ENCODE measurements at places on chromosomes 4 and X.
A peak's percentile ranks its signal among the peaks of the same experiment; 100 is the strongest.

- no peak for DNase-seq
These were observed 11.9 kb downstream of the STARD8 start for GRCh38 chrX:68659385-68659784.

GRCh38 chr4:169207436-169208089 lies 63.2 kb downstream of the SH3RF1 start:
- no peak for DNase-seq

GRCh38 chrX:22795671-22796070 lies 204.1 kb upstream of the DDX53 start:
- DNase-seq = no peak

DNA sequence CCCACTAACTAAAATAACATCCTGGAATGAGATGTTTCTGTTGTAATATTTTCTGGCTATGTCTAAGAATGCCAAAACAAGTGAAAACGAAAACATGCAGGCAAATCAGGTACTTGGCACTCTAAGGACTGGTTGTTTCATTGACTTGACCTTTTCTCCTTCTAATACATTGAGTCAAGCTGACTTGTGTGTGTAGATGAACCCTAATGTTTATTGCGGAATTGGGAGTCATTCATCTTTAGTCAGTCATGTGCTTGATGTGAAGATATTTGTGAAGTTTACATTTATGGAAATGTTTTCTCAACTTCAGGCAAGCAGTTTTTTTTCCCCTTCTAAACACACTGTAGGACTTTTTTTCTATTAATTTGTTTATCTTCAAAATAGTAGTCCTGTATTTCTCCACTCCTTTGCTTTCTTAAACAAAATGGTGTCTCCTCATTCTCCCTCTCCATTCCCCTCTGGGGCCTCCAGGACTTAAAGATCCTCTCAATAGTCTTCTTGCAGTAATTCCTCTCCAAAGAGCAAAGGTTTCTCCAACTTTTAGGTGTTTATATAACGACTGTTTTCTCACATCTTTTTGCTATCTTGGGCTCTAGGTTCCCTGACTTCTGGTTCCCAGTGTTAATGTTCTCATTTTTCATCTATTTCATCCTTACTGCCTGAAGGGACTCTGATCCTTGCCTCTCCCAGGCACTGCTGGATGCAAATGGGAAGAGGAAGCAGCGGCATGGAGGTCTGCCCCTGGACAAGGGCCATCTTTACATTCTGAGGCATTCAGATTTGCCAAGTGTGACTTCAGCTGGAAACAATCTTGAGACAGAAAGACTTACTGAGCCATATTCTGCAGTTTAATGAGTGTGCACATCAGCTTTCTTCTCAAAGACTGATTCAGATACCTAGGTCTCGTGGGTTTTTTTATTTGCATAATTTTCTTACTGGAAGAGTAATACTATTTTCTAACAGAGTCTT lies 166.4 kb downstream of the ARHGAP6 start:
- DNase-seq = no peak

GRCh38 chrX:103792916-103793544 lies 16.4 kb downstream of the PLP1 start:
- DNase-seq = no peak

DNA sequence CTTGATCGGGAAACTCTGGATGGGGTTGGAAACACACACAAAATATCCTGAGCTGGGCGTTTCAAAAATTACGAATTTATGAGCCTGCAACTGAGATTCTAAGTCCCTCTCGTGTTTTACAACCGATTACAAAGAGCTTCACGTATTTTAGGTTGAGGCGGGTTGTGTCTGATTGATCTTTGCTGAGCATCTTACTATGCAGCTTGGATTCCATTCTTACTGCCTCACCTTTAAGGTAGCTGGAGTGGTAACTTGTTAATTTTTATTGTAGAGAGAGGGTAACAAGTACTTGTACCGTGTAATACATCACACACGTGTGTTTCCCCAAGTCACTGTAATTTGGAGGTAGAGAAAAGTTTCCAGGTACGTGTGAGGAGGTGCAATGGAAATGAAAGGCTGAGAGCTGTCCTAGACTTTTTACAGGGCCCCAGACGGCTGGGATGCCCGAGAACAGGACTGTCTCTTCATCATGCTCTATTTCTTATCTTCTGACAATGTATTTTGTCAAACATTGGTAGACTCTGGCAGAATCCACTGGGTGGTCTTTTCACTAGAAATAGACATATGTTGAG lies 97.8 kb upstream of the TENM3 start:
- DNase-seq = no peak

DNA sequence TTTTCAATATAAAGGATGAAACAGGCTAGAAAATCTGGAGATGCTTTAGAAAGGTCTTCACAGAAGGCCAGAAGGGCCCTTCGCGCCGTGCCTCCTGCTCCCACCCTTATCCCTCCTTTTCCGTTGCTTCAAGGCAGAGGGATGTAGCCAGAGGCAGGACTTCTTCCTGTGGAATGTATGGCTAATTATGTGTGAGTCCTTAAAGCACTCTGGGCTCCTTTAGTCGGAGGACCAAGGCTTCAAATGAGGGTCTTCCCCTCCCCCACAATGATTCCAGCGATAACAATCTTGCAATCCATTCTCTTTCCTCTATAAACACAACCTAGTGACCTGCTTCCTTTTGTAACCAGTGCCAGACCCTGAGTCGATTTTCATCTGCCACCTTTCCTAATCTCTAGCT lies 103.5 kb downstream of the GPC3 start:
- no peak for DNase-seq

DNA sequence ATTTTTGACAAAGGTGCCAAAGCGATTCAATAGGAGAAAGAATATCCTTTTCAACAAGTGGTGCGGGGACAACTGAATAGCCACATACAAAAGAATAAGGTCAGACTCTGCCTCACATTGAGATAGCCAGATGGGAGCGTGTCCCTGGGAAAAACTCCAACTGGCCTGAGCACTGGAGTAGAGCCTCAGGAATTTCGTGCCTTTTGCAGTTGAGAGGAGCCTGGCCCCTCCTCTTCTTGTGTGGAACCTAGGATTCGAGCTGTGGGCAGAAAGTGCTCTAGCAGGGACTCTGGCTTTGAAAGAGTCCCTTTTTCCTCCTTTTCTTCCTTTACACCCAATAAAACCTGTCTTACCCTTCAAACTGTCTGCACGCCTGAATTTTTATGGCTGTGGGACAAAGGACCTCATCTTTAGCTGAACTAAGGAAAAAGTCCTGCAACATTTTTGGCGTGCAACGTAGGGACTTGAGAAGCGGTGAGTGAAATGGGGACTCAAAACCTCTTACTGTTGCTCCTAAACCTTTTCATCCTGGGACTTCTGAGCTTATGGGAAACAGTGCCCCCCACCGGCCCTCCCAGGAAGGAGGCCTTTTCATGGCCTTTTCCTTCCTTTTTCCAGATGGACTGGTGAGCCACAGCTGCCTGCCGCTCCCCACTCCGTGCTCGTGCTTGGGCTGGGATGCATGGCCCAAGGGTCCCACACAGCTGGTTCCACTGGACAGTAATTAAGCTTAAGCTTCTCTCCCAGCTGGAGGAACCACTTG lies 68.6 kb downstream of the BMP15 start:
- DNase-seq = no peak

GRCh38 chrX:9033179-9033578 lies 748 bp downstream of the FAM9B start:
- DNase-seq = no peak

GRCh38 chr4:172813359-172813923 lies 355.2 kb upstream of the GALNT7 start:
- no peak for DNase-seq

- DNase-seq = no peak
These were observed 18.0 kb downstream of the CDKL2 start for GRCh38 chr4:75612306-75612705.

- no peak for DNase-seq
These were observed 11.4 kb upstream of the UBA1 start for GRCh38 chrX:47182106-47182700.

GRCh38 chr4:174999407-174999806 lies 81.2 kb downstream of the ADAM29 start:
- DNase-seq = no peak

GRCh38 chrX:137565921-137566745 lies at the start of gene ZIC3:
Gene ZIC3 (plus strand): TSS chrX:137566127. CDS start chrX:137566692, 565 bp downstream.
- peak; percentile 18 for DNase-seq

- no peak for DNase-seq
These were observed 2.0 kb downstream of the ZFX start for GRCh38 chrX:24151513-24151912.

DNA sequence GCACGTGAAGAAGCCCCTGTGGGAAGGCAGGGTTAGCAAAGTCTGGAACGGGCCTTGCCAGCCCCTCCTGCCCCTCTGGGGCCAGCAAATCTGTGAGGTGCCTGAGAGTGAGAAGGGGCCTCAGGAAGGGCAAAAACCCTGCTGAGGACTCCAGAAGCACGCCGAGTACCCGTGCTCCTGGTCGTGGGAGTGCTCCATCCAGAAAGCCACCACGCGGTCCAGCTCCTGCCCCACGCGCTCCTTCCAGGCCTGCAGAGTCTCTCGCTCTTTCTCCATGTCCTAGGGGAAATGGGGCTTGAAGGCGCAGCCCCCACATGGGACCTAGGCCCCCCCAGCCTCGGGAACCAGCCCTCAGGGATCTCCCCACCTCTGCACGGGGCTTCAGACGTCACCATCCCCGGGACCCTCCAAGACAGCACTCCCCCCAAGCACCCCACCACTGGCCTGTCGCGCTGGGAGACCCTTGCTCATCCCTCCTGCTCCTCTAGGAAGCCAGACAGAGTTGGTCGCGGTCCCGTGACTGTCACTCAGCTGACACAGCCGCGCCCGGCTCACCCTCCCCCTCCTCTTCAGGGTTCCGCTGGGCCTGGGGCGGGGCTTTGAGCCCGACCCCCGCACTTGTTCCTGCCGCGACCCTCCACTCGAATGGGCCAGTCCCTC lies at the start of gene RENBP:
TSS of gene RENBP (minus strand) at position 504 of the 660 bp plus-strand sequence. CDS start at position 471, 33 bp downstream.
- DNase-seq = no peak

DNA sequence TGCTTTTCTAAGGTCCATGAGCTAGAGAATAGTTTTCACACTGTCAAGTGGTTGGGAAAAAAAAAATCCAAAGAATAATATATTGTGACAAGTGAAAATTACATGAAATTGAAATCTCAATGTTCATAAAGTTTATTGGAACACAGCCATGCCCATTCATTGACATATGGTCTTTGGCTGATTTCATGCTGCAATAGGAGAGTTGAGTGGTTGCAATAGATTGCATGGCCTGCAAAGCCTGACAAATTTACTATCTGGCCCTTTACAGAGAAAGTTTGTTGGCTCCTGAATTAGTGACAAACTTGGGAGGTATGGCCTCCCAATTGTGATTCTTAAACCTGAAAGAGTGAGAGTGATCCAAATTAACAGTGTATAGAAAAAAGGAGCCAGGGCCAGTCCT lies 115.5 kb upstream of the FAM9C start:
- DNase-seq = no peak

DNA sequence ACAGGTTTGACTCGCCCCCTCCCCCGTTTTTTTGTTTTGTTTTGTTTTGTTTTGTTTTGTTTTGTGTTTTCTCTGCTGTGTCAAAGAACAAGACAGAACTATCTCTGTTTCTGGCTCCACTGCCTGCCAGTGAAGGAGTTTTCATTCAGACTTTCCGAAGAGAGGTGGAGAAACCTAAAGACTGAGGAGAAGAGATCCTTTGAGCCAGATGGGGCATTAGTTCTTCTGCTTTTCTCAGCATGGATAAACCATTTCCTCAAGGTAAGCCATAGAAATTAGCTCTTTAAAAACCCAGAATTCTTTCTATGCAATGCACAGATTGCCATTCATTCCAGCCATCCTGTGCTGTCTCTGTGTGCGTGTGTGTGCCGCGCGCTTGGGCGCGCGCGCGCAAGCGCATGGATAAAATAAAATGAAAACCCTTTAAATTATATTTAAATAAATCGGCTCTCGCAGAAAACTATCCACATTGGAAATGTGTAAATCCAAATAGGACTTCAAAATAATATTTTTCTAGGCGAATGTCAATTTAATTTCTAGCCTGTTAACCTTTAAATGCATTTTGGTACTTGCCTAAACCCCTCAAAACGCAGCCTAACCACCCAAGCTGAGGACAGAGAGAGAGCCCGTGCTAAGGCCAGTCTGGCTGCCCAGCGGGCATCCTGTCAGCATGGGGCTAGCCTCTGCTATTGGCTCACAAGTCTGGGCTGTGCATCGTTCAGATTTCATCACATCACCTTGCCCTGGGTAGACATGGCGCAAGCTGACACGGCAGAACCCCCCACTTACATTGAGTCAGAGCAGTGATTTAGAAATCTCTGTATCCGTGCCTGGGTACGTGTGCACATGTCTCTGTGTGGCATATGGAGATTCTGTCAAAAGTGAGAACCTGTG lies 113.0 kb upstream of the VAMP7 start:
- no peak for DNase-seq

GRCh38 chr4:107629318-107629717 lies 90.7 kb downstream of the PAPSS1 start:
- no peak for DNase-seq

DNA sequence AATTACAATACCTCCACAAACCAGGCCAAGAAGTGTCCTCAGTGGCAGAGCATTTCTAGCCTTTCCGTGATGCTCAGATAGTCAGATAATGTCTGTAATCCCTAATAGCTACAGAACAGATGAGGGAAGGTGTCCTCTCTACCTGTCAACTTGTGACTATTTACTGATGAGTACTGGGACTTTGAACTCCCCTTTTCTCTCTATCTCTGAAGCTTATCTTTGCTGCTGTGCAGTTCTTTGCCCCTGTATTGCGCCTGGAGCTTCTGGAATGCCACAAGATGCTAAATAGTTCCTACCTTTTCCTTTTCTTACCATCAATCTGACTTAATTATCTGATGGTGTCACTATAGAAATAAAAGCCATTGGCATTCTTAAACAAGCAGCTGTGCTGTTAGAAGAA lies 30.5 kb downstream of the FGF2 start:
- no peak for DNase-seq

DNA sequence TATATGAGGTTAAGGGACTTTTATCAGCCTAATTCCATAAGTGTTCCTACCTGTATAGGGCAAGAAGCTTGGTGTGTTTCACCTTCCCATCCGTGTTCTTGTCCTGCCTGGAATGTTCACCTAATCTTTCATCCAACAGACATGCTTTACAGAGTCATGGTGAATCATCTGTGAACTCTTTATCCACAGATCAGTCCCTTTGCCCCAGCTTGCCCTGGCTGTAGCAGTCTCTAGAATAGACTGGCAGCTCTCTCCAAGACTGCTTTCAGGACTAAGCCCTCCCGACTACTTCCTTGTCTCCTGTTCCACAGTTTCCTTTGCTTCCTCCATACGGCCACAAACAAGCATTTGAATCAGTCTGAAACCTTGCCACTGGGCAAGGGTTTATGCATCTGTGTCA lies 177.9 kb upstream of the IL15 start:
- no peak for DNase-seq

- no peak for DNase-seq
These were observed 8.8 kb downstream of the CHST7 start for GRCh38 chrX:46582325-46582724.

Data from NCI-H446 (cell line).